Activated CD4-positive, alpha-beta T cell treated with anti-CD3 and anti-CD28 coated beads for 36 hours (primary cell): ENCODE measurements at places on chromosomes 6 and 20. TPM values are rescaled to one million over a fixed set of nuclear protein-coding genes. Genes with fewer than 3 reads are reported as not detected.

AURKA gene
- total RNA-seq = 103 TPM

LPA gene
- total RNA-seq = not detected

TMEM63B gene
- 10.9 TPM for total RNA-seq

HLA-DPB1 gene
- total RNA-seq = 5.2 TPM

OXT gene
- 0.40 TPM for total RNA-seq

SLC17A3 gene
- 0.21 TPM for total RNA-seq

TBX18 gene
- not detected for total RNA-seq

ENPP1 gene
- 0.42 TPM for total RNA-seq

GINS1 gene
- total RNA-seq = 32.7 TPM

SPDEF gene
- not detected for total RNA-seq

TMC2 gene
- total RNA-seq = not detected

LY6G6D gene
- not detected for total RNA-seq

SYCP2L gene
- total RNA-seq = 0.25 TPM

DNA sequence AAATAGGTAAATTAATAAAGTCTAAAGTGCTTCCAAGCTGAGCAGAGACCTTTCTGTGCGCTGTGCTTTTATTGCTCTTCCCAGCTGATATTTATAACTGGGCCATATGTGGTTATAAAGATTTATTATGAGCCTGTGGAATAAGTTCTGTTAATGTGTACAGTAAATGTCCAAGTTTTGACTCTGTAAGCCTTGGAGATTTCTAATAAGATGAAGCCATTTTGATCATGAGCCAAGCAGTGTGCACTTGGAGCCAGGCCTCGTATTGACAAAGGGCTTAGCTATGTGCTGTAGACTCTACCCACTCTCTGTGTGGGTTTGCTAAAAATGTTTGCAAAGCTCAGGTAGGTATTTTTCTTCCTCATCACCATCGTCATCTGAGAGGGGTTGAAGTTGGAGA, 361.1 kb downstream of the FOXA2 start:
- no peak overlapping the region for H3K27ac ChIP-seq
- H3K4me3 ChIP-seq = no peak overlapping the region
- H3K36me3 ChIP-seq = no peaks in the 10 kb centered on the region
- no peak for DNase-seq

- no peak for DNase-seq
- no peaks in the 10 kb centered on the region for H3K4me1 ChIP-seq
- H3K27ac ChIP-seq = no peak overlapping the region
- peaks cover 8% of the 10 kb centered on the region for H3K27me3 ChIP-seq
- no peaks in the 10 kb centered on the region for H3K36me3 ChIP-seq
These were observed 34.0 kb downstream of the EYA2 start for GRCh38 chr20:46928580-46929132.

DNA sequence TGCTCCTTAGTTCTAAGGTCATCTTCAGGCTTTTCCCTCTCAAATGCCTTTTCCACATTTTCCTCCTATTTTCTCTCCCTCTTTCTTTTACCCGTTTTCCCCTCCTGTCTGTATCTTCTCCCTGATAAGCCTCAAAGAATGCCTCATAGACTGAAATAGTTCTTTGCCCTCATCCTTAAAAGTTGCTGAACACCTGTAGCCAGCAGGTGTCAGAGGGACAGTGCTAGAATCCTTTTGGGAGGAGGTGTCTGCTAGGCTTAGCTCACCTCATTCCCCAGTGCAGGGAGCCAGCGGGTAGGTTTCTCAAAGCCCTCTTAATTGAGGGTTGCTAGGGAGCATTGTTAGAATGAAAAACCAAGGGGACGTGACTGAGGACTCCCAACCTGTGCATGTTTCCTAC, 204.0 kb downstream of the TSHZ2 start:
- H3K27ac ChIP-seq = no peak overlapping the region
- peaks cover 12% of the 10 kb centered on the region for H3K4me1 ChIP-seq
- peaks cover 5% of the 10 kb centered on the region for H3K36me3 ChIP-seq
- DNase-seq = no peak
- peaks cover 4% of the 10 kb centered on the region for H3K27me3 ChIP-seq

DNA sequence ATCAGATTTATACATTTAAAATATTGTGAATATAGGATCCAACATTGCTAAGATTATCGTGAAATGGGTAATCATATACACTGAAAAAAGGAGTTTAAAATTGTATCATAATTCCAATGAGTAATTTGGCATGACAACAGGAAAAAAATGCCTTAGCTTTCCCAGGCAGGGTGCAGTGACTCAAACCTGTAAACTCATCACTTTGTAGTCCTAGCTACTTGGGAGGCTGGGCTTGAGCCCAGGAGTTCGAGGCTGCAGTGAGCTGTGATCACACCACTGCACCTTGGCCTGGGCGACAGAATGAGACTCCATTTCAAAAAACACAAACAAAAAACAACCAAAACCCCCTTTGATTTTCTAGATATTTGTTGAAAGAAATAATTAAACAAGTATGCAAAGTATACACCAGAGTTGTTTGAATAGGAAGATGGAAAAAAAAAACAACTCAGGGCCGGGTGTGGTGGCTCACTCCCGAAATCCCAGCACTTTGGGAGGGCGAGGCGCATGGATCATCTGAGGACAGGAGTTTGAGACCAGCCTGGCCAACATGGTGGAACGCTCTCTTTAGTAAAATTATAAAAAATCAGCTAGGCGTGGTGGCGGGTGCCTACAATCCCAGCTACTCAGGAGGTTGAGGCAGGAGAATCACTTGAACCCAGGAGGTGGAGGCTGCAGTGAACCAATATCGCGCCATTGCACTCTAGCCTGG, 98.7 kb downstream of the TRERF1 start:
- no peaks in the 10 kb centered on the region for H3K27me3 ChIP-seq
- peaks cover 17% of the 10 kb centered on the region for H3K4me1 ChIP-seq
- no peak for DNase-seq
- H3K36me3 ChIP-seq = peaks cover 7% of the 10 kb centered on the region
- no peak overlapping the region for H3K27ac ChIP-seq

DNA sequence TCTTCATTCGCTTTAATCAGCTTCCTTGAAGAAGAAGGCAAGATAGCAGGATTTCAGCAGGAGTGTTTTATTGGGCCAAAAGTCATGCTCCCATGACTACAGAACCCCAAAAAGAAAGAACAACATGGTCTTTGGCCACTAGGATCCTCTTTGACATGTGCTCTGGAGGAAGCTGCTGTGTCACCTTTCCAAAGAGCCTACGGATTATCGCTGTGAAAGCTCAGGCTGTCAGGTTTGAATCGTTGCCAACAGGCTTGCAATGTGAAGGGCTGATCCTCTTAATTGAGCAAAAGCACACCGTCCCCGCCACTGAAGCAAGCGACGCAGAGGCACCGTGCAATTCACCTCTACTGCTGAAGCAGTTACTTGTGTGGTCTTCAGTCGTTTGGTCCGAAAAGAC, 29.0 kb downstream of the MYLIP start:
- no peak overlapping the region for H3K4me3 ChIP-seq
- no peaks in the 10 kb centered on the region for H3K27me3 ChIP-seq
- no peak overlapping the region for H3K27ac ChIP-seq
- H3K4me1 ChIP-seq = peaks cover 15% of the 10 kb centered on the region

DNA sequence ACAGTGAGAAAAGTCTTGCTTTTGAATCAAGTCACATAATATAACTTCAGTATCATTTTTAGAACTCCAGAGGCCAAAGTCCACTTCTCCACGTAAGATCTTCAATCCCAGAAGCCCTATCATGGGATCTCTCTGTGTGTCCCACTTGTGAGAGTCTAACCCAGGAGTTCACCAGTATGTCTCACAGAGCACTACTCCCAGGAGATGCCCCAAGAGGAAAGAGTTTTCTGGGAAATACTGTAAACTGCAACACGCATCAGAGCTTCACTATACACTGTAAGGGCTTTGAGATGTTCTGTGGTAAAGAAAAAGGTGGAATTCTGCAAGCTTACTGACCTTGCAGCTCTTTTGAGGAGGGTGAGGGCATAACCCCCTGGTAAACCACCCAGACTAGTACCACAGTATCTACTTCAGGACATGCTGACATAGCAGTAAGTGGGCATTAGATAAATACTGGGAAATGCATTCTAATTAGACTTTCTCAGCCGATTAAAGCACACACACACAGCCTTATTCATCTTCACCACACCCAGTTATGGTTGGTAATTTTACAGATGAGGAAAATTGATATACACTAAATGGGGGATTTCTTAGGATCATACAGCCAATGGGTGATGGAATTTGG, 12.3 kb downstream of the DCBLD1 start:
- peaks cover 10% of the 10 kb centered on the region for H3K4me1 ChIP-seq
- no peak for DNase-seq
- H3K27me3 ChIP-seq = no peaks in the 10 kb centered on the region

GRCh38 chr6:3324262-3324942, 65.7 kb downstream of the PSMG4 start:
- H3K36me3 ChIP-seq = no peaks in the 10 kb centered on the region
- H3K27me3 ChIP-seq = peaks cover 2% of the 10 kb centered on the region
- peak; percentile 50 for DNase-seq
- peaks cover 8% of the 10 kb centered on the region for H3K4me1 ChIP-seq

- no peak overlapping the region for H3K4me3 ChIP-seq
- H3K36me3 ChIP-seq = no peaks in the 10 kb centered on the region
- peak overlapping the region; percentile 39 for H3K27ac ChIP-seq
- H3K4me1 ChIP-seq = peaks cover 54% of the 10 kb centered on the region
- H3K27me3 ChIP-seq = no peaks in the 10 kb centered on the region
- DNase-seq = peak; percentile 91
These were observed 458 bp upstream of the ARMC12 start for GRCh38 chr6:35736253-35736894.

- no peak overlapping the region for H3K4me3 ChIP-seq
- peaks cover 2% of the 10 kb centered on the region for H3K36me3 ChIP-seq
- no peak overlapping the region for H3K27ac ChIP-seq
- H3K4me1 ChIP-seq = no peaks in the 10 kb centered on the region
- H3K27me3 ChIP-seq = no peaks in the 10 kb centered on the region
These were observed 23.8 kb upstream of the KHDC1 start for GRCh38 chr6:73286752-73287151.

GRCh38 chr20:8656335-8656734, 412.6 kb upstream of the PLCB4 start:
- H3K27ac ChIP-seq = no peak overlapping the region
- no peaks in the 10 kb centered on the region for H3K36me3 ChIP-seq
- no peaks in the 10 kb centered on the region for H3K27me3 ChIP-seq
- H3K4me3 ChIP-seq = no peak overlapping the region
- H3K4me1 ChIP-seq = no peaks in the 10 kb centered on the region

DNA sequence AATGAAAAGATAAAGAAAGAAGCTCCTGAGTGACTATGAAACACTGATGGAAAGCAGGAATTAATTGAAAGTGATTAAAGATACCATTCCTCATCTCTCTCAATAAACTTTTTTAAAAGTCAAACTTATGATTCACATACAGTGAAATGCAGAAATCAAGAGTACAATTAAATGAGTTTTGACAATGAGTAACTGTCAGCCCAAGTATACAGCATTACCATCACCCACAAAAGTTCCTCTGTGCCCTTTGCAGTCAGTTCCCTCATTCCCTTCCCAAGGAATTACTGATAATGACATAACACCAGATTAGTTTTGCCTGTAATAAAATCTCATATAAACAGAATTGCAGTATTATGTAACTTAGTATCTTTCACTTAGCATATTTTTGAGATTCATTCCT, 44.5 kb downstream of the ATG5 start:
- H3K4me3 ChIP-seq = no peak overlapping the region
- H3K27me3 ChIP-seq = no peaks in the 10 kb centered on the region
- H3K36me3 ChIP-seq = peaks cover 22% of the 10 kb centered on the region
- DNase-seq = no peak

DNA sequence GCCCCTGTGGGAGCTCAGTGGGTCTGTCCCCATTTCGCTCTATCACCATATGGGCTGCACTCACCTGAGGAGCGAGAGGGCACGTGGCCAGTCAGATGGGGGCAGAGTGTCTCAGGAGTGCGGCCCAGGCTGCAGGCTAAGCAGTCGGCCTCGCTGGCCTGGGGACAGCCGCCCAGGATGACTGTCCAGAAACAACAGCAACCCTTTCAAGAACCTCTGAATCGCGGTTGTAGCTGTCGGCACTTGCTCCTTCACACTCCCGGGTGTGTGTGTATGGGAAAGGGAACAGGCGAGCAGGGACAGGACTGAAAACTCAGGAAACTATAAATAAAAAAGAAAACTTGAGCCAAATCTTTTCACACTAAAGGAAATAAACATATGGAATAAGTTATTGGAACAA, 63.1 kb downstream of the TFAP2A start:
- no peaks in the 10 kb centered on the region for H3K4me1 ChIP-seq
- H3K4me3 ChIP-seq = no peak overlapping the region
- no peaks in the 10 kb centered on the region for H3K36me3 ChIP-seq
- no peak overlapping the region for H3K27ac ChIP-seq

- no peaks in the 10 kb centered on the region for H3K36me3 ChIP-seq
- H3K27me3 ChIP-seq = no peaks in the 10 kb centered on the region
- H3K4me3 ChIP-seq = peak overlapping the region; percentile 66
These were observed 5.5 kb upstream of the BAK1 start for GRCh38 chr6:33585403-33586107.

DNA sequence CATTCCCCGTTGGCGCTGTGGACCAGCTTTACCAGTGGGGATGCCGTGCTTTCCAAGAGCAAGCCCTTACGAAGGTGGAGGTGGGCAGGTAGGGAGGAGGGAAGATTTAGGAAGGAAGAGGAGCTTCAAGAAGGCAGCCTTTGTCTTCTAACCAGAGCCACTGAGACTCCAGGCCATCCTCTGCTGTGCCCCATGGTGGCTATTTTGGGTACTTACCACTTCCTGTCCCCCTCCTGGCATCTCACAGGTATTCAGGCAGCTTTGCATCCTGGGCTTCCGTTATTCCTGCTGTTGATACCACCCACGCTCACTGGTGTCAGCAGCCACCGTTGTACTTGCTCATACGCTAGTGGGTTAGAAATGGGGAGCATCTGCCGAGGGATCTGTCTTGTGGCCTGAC, 22.9 kb downstream of the ERMARD start:
- H3K4me1 ChIP-seq = no peaks in the 10 kb centered on the region
- no peak for DNase-seq
- no peaks in the 10 kb centered on the region for H3K27me3 ChIP-seq
- H3K4me3 ChIP-seq = no peak overlapping the region
- H3K27ac ChIP-seq = no peak overlapping the region

GRCh38 chr6:27806981-27807440, 105.2 kb downstream of the OR2B2 start:
- no peaks in the 10 kb centered on the region for H3K27me3 ChIP-seq
- DNase-seq = peak; percentile 62
- H3K36me3 ChIP-seq = peaks cover 6% of the 10 kb centered on the region
- peak overlapping the region; percentile 92 for H3K27ac ChIP-seq
- H3K4me1 ChIP-seq = peaks cover 33% of the 10 kb centered on the region
- H3K4me3 ChIP-seq = peak overlapping the region; percentile 77

DNA sequence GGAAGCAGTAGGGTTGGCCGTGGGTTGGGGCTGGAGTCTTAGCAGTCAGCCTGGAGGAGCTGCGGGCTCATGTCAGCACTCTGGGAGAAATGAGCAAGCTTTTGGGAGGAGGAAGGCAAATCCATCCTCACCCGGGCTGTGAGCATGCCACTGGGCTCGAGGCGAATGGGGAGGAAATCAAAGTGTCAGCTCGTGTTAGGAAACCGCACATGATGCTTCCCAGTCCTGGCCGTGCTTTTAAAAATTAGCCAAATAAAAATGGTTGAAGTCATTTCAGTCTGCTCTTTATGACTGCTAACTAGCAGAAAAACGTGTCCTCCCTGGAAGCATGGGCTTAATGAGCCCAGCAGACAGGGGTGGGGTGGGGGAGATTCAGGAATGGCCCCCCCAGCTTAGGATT, 98.1 kb downstream of the NFATC2 start:
- H3K27ac ChIP-seq = no peak overlapping the region
- no peak for DNase-seq
- H3K4me3 ChIP-seq = no peak overlapping the region
- H3K27me3 ChIP-seq = no peaks in the 10 kb centered on the region
- H3K4me1 ChIP-seq = peaks cover 56% of the 10 kb centered on the region

GRCh38 chr20:62277253-62277652, 25.5 kb upstream of the ADRM1 start:
- H3K27me3 ChIP-seq = no peaks in the 10 kb centered on the region
- no peak overlapping the region for H3K27ac ChIP-seq
- DNase-seq = no peak
- H3K4me3 ChIP-seq = no peak overlapping the region
- H3K36me3 ChIP-seq = peaks cover 22% of the 10 kb centered on the region
- H3K4me1 ChIP-seq = no peaks in the 10 kb centered on the region
